ENCODE measurements at places on chromosomes 4 and X. TPM values are rescaled to one million over a fixed set of nuclear protein-coding genes. Genes with fewer than 3 reads are reported as not detected.

The ABCG2 gene
- 1.0 TPM for total RNA-seq

The PCYT1B gene
- 1.1 TPM for total RNA-seq

The KIF4A gene
- total RNA-seq = 11.5 TPM

The ALAS2 gene
- not detected for total RNA-seq

Measured in epithelial cell of alveolus of lung (primary cell).